ENCODE measurements at places on chromosomes 1 and 21.

- DNase-seq = no peak
Observed at GRCh38 chr21:29084372-29084771, 10.9 kb upstream of the CCT8 start.

- DNase-seq = no peak
Observed at GRCh38 chr21:43884861-43885417, 19.9 kb downstream of the AGPAT3 start.

DNA sequence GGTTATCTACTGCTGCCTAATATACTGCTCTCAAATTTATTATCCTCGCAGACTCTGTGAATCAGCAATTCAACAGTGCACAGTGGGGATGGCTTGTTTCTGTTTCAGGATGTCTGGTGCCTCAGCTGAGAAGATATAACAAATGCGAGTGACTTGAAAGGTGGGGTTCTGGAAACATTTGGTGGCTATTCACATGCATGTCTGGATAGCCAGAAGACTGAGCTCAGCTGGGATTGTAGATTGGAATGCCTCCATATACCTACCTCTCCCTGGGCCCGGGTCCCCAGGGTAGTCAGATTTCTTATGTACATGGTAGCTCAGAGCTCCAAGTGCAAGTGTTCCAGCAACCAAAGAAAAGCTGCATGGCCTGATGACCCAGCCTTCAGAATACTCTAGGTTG lies 176.3 kb downstream of the IER5 start:
- DNase-seq = no peak

DNA sequence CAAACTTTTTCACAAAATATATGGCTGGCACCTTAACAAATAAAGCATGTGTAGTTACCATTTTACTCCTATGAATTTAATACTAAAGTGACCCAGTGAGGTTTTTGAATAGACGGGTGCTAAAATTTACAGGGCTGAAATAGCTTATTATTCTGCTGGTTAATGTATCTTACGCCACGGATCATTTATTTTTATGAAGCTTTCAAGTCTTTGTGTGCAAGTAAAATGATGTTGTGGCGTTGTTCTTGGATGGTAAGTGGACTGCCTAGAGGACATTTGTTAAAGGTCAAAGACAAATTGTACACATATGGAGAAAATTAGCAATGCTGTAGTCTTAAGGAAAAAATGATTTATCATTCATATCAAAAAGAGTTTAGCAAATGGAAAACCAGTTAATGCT lies 22.8 kb downstream of the INSL5 start:
- no peak for DNase-seq

DNA sequence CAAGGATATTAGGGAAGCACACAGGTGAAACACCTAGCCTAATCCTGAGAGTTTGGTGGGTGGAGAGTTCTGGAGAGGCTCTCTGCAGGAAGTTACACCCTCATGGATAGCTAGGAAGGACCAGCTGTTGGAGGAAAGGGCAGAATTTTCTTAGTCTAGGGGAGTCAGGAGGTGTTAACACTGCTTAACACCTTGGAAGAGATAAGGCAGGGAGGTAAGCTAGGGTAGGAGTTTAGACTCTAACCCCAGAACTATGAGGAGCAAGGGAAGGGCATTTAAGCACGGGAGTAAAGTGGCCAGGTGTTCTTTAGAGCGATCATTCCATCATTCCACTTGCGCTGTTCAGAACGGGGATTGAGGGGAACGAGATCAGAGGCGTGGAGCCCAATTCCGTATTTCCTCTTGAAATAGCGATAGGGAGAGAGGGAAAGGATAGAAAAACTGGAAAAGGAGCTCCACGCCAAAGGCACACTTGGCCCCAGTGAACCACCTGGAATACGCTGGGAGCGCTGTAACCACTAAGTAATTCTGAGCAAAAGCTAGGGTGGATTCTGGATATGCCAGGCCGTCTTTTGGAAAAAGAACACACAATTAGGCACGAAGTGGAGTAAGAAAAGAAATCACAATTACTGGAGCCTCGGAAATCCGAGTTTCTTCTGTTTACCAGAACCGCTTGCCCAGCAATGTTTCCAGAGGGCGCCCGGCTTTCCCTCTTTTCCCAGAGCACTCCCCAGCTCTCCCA lies 1.5 kb upstream of the GPR137B start:
- no peak for DNase-seq

DNA sequence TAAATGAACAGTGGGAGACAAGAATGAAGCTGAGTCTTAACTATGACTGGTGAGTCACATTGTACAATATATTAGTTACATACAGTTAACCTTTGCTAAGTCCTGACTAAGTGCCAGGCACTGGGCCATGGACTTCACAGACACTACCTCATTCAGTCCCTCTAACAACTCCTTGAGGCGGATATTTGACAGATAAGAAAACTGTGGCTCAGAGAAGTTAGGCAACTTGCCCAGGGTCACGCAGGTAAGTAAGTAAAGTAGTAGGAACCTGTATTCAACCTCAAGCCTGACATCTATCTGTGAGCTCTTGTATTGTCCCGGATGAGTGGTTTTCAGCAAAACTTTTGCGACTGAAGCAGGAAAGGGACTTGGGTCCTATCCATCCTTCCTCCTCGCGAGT lies 62.1 kb downstream of the GNG12 start:
- DNase-seq = peak; percentile 95

GRCh38 chr1:228937851-228938536 lies 202.7 kb downstream of the RHOU start:
- DNase-seq = no peak

- DNase-seq = peak; percentile 76
Observed at GRCh38 chr1:46522184-46522968, 29.1 kb downstream of the KNCN start.

DNA sequence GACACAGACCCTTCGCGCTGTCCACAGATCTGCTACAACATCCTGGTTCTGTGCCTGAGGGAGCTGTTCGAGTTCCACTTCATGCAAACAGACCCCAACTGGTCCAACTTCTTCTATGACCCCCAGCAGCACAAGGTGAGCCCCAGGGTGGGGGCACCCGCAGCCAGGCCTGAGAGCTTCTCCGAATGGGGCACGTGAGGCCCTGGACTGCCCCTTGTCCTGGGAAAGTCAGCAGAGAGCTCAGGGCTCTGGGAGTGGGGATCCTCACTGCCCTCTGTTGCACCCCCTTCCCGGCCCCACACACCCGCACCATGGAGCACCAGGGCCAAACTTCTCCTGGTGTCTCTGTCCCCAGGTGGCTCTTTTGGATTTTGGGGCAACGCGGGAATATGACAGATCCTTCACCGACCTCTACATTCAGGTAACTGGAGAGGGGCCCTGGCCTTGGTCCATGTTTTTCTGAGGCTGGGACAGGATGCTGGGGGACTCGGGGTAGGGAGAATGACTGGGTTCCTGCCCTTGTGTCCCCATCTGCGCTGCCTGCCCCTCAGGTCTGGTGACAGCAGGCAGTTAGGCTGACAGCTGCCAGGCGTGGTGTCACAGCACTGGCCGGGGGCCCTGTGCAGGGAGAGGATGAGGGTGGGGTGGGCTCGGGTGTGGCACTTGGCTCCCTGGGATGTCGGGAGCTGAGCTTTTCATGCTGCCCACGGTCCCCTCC lies 44.6 kb downstream of the COQ8A start:
- DNase-seq = no peak

GRCh38 chr1:21297975-21298374 lies 7.7 kb upstream of the ECE1 start:
- peak; percentile 23 for DNase-seq

GRCh38 chr1:248759644-248760043 lies 4.1 kb upstream of the LYPD8 start:
- no peak for DNase-seq

GRCh38 chr1:36512842-36513241 lies 30.1 kb upstream of the CSF3R start:
- DNase-seq = peak; percentile 87

DNA sequence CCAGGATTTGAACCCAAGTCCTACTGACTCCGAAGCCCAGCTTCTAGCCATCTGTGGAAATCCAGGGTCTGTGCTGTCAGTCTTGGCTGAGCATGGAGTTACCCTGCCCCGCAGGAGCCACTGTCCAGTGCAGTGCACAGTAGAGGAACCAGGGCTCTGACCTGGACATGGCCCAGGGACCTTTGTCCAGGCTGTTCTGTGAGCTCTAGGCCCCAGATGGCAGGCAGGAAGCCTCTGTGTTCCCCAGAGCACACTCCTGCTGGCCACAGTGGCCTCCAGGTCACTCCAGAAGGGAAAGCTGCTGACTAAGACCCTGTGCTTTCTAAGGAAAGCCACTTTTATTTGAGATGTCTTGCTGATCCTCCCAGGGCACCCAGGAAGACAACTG lies 13.8 kb downstream of the S100A7A start:
- DNase-seq = no peak

- DNase-seq = no peak
Observed at GRCh38 chr1:8520483-8520966, 202.6 kb downstream of the SLC45A1 start.

GRCh38 chr1:2596530-2597333 lies 10.2 kb downstream of the PRXL2B start:
- no peak for DNase-seq

DNA sequence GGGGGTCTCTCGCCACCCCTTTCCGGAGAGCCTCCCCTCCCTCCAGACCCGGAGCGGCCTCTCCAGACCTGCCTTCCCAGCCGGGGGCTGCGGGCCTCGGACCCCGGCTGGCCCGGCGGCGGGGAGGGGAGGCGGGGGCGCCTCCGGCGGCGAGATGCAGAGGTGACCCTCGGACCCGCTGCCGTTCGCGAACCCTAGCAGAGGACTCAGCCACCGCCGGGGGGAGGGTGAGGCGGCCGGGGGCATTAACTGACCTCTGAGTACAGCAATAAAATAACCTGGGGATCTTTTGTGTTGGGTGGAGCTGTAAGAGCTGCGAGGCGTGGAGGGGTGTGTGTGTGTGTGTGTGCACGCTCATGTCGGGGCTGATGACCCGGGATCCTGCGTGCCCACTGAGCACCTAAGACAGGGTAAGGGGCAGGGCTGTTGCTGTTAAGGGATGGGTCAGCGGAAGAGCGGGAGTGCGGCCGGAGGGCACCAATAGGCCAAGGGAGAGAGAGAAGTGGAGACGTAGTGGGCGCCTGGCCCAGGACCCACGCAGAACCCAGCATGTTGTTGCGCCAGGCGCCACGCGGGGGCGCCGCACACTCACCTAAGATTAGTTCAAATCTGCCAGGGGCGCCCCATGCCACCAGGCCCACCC lies 6.3 kb downstream of the HAPLN2 start:
- DNase-seq = peak; percentile 47

GRCh38 chr1:234488054-234489006 lies 9.4 kb upstream of the TARBP1 start:
- DNase-seq = no peak

DNA sequence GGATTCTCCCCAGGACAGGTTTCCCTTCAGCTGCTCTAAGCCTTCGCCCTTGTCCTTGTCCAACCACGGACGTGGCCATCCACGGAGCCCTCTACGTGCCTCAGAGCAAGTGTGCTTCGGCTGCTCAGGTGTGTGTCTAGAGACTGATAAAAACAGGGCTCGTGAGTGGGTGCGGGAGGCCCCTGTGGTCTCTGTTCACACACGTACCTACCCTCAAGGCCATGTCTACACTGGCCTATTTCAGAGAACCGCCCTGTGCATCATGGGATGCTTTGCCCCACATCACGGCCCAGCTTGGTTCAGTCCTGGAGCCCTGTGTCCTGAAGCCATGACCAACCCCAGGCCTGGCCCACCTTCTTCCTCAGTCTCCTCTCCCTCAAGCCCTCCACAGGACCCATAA lies 24.6 kb upstream of the RUNX3 start:
- DNase-seq = no peak

DNA sequence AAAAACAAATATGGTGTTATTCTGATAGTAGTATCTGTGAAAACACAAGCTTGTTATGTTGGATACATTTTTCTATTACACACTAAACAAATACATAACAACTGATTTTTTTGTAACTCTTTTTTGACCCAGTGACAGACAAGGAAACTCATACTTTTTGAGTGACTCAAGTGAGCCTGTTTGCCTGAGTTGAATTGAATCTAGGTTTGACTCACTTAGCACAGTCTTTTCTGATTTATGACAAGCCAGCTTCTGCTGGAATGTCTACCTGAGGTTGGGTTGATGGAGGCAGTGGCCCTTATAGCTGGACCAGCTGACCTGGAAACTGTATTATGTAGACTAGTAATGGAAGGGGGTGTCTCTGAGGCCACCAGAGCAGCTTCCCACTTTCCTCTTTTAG lies 4.2 kb upstream of the CLCA4 start:
- peak; percentile 90 for DNase-seq

DNA sequence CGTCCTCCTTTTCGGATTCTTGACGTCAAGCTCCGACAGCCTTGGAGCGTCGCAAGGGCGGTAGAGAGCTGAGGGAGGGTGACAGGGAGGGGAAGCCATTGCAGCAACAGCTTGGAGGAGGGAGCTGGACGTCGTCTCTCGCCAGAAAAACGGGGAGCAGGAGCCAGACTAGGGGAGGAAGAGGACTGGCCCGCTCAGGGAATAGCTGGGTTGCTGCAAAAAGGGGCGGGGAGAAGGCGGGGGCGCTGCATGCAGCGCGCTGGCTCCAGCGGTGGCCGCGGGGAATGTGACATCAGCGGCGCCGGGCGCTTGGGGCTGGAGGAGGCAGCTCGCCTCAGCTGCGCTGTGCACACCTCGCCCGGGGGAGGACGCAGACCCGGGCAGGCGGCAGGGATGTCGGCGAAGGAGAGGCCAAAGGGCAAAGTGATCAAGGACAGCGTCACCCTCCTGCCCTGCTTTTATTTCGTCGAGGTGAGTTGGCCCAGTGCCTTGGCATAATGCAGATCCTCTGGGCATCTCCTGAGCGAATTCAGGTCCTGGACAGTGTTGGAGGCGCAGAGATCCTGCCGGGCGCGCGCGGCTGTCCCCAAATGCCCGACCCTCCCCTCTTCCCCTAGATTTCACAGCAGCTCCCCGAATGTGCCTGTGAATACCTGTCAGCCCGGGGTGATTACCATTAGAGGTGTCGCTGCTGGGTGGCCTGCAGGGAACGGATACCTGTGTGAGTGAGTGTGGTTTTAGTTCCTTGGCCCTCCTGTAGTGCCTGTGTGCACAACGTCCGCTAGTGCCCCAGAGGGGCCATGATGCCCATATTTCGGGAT lies at the start of gene PLPPR4:
Gene PLPPR4 (plus strand): TSS at position 292 of the 821 bp plus-strand sequence. CDS start 102 bp downstream, at position 394.
- DNase-seq = peak; percentile 36

GRCh38 chr1:17561561-17561985 lies 22.1 kb downstream of the ARHGEF10L start:
- no peak for DNase-seq

DNA sequence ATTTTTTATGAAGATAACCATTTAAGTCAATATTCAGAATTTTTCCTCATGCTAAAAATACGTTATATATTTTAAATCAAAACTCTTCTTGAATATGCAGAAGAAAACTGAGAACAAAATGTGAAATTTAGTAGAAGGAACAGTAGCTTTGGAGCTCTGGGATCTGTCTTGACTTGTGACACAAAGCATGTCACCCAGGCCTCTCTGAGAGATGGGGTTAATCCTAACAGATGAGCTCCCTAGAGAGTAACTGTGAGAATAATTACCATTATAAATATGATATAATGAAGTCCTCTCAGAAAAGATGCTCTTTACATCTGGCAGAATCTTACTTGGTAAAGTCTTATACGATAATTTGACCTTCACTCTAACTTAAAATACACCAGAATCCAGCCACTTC lies 272.0 kb downstream of the PTPRC start:
- DNase-seq = no peak

GRCh38 chr1:242055749-242056320 lies 56.9 kb upstream of the MAP1LC3C start:
- DNase-seq = peak; percentile 41
